IPS DF 19.7 (cell line): ENCODE measurements at places on chromosomes 1 and 21.

GRCh38 chr1:215710036-215710898 lies 143.2 kb downstream of the KCTD3 start:
- DNase-seq: peak; percentile 15

DNA sequence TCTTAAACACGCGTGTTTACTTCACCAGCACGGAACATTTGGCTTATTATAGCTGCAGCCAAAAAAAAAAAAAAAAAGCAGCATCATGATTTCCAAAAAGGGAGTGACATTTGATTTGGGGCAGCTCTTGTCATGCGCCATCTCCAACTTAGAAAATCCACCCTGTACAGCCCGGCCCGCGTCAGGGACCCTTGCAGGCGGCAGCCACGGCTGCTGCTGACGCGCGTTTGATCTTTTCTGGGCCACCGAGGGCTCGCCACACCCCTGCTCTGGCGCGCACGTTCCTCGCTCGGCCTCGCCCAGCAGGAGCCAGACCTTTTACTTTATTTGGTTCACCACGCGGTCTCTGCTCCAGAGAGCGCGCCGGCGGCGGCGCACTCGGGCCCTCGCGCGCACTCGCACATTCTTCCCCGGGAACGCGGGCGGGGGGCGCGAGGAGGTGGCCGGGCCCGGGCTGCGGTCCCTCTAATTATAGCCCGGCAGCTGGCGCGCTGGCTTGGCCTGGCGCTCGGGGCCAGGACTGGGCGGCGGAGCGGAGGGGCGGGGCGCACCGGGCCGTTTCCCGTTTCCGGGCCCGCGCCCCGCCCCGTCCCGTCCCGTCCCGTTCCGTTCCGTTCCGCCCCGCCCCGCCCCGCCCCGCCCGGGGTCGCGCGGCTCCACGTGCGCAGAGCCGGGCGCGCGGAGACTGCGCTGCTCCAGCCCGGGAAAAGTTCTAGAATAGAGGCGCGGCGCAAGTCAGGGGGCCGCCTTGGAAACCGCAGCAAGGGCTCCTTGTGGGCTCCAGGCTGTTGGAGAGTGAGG lies 10.2 kb downstream of the IRF2BP2 start:
- no peak for DNase-seq

- no peak for DNase-seq
These were observed 16.0 kb downstream of the TNFSF4 start for GRCh38 chr1:173191011-173191705.

GRCh38 chr1:41386196-41386663 lies 25.0 kb downstream of the FOXO6 start:
- DNase-seq: no peak

DNA sequence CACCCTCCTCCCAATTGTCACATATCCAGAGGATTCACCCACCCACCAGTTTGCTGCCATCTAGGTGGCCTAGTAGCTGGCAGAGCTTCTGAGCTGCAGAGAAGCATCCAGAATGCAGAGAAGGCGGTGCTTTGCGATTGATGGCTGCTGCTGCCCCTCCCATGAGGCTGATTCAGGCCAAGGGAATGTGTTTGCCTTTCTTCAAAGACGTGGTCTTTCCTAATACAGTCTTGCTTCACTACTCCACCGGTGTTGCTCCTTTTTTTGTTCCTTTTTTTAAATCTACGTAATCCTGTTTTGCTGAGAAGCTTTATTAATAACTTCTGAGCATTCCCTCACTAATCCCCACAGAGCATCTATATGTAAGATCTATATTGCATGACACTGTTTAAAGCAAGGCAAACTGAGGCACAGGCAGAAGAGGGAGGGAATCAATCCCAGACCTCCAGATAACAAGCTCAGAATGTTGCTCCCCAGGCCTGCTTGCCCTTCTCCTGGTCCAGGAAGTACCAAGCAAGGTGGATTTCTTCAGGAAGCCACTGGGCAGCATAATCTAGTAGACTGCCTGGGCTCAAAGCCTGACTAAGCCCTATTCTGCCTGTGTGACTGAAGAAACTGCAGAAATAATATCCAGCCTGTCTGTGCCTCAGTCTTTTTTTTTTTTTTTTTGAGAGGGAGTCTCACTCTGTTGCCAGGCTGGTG lies 275.5 kb upstream of the FMN2 start:
- DNase-seq: peak; percentile 52

DNA sequence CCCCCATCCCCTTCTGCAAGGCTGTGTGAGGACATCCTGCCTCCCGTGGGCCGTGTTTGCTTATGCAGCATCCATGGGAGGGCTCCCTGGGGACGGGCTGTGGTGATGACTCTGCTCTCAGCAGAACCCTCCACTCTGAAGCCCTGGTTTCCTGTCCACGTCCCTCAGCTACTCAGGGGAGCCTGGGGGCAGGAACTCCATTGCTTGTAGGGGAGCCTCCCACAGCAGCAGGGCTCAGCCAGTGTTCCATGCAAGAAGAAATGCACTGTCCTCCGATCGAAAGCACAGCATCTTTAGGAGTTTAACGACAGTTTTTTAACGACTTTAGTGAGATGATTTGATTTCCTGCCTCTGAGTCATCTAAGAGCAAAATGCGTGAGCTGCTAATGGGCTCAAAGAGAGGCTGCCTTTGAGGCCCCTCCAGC lies 8.3 kb upstream of the KCNAB2 start:
- DNase-seq: no peak

GRCh38 chr1:150476754-150477153 lies 10.5 kb upstream of the TARS2 start:
- no peak for DNase-seq

- no peak for DNase-seq
These were observed 43.1 kb downstream of the RPL5 start for GRCh38 chr1:92874987-92875386.

DNA sequence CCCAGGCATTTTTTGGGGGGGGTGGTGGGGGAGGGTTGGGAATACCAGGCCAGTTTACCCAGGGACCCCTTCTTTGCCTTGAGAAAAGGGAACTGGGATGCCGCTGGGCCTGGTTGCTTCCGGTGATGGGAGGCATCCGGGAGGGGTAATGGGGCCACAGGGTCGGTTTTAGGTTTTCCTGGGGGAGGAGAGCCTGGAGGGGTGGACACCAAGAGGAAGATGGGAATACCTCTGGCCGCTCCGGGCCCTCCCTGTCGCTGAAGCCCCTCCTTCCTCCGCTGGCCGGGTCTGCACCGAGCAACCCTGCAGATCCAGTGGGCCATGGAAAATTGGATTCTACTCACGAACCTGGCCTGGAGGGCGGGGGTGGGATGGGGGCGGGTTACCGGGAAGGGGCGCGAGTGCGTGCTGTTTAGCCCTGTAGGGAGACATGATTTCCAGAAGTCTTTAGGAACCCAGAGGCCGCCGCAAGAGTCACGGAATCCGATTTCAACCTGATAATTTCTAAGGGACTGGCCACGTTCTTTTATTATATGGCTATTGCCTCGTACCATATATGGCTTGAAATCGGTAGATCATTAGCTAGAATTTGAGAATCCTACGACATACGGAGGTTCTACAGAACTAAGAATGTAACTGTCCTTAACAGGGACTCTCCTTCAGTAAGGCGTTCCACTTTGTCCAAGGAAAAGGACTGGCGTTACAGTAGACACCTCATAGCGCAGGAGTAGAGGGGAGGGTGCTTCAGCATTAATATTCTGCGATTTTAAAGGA lies 749 bp downstream of the AKIRIN1 start:
- DNase-seq: no peak

DNA sequence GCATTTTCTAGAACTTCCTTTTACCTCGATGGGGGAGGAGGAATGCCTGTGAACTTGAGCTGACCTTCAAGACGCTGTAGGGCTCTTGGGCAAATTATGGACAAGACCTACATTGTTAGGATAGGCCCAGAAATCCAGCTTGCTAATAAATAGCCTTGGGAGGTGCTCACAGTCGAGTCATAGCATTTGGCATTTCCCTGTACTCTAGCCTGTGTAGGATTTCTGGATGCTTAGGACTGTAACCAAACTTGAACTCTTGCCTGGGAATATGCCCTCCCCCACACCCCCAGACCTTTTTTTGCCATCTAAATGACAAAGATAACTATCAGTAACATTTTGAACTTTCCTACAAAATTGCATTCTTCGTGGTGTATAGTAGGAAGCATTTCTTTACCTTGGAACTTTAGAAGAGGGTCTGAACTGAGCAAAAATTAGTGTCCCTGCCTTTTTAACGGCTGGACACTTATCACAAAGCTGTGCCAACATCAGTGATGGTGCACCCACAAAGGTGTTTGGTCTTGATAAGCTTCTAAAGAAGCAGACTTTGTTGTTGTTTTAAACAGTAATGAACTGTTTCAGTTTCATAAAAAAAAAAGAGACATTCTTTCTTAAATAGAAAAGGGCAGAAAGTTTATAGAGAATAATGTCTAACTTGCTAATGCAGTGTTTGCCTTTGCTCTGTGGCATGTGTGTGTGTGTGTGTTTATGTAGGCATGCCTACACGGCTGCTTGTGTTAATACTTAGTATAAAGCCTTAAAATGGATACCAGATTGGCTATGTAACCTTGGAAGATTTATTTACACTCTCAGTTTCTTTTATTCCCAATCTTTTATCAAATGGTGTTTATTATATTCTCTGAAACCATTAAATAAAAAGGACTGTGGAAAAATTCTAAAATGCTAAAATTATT lies 88.2 kb downstream of the NFIA start:
- DNase-seq: no peak

DNA sequence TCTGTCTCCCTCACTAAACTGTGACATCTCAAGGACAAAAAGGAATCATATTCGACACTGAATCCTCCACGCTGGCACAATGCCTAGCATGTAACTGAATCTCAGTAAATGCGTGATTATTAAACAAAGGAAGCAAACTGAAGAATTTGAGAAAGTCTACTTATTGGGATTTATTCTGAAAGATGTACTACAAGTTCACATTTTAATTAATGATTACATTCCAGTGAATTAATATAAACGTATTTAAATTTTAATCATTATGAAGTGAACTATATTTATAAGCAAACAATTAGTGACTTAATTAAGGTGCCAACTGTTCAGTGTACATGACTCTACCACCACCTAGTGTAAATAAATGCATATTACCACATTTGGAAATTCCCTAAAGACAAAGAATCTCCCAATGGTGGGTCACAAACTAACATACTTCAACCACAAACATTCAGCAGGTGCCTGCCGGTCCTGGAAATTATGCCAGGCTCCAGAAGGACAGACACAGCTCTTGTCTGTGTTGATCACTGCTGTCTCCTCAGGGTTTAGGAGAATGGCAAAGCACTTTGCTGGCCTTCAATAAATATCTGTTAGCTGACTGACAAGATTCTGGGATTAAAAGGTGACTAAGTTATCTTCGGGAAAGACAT lies 56.3 kb downstream of the SMYD3 start:
- no peak for DNase-seq

GRCh38 chr1:64645735-64646134 lies 99.1 kb upstream of the RAVER2 start:
- no peak for DNase-seq

DNA sequence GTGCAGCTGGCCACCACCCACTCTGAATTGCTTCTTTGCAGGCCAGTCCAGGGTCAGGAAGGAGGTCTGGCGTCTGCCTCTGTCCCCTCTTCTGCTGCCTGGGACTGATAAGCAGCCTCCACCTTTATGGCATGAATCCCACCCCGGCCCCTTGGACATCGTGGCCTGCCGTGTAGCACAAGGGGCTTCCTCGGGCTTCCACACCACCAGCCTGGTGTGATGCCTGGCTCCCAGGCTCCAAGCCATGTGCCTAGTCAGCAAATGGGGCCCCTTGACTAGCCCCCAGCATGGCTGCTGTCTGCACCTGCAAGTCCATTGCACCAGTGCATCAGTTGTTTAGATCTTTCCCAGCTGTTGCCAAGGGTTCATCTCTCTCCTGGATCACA lies 9.9 kb upstream of the ARF1 start:
- DNase-seq: no peak

- no peak for DNase-seq
These were observed 72.2 kb upstream of the LYST start for GRCh38 chr1:235938709-235939479.

DNA sequence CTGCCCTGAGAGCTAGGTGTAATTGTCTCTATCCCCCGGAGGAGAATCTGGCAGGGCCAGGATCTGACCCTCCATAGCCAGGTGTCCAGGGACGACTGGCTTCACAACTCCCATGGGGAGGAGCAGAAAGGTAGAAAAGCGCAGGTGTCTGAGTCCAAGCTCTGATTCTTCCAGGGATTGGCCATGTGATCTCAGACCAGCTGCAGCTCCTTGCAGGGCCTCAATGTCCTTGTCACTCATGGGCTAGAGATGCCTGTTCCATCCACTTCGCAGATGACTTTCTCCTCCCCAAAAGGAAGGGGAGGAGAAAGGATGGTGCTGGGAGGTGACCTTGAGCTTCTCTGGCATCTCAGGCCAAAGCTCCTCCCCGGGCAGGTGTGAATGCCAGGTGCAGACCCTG lies 22.7 kb downstream of the HSPG2 start:
- no peak for DNase-seq

GRCh38 chr1:86423473-86423872 lies 498 bp upstream of the CLCA2 start:
- DNase-seq: no peak

DNA sequence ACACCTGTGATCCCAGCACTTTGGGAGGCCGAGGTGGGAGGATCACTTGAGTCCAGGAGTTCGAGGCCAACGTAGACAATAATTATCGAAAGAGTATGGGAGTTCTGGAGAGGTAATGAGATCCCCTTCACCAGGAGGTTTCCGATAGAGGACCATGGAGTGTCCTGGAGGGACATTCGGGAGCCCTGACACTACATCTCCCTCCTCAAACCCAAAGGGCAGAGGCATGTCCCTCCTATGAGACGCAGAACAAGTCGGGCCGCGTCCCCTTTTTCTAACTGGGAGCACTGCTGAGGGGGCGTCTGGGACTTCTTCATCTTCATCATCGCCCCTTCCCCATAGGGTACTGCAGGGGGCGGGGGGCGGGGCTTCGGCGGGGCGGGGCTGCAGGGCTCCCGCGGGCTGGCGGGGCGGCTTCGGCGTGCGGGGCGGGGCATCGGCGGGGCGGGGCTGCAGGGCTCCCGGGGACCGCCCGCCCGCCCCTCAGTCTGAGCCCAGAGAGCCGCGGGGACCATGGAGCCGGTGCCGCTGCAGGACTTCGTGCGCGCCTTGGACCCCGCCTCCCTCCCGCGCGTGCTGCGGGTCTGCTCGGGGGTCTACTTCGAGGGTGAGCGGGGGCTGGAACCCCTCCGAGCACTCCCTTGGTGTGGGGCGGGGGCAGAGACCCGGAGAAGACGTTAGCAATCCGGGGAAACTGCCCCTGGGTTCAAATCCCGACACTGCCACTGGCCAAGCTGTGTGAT lies at the start of gene THEMIS2:
TSS of gene THEMIS2 (plus strand) at position 486 of the 743 bp plus-strand sequence. CDS start at position 514, 28 bp downstream.
- DNase-seq: no peak

GRCh38 chr1:67175530-67176087 lies 9.4 kb downstream of the IL23R start:
- no peak for DNase-seq

DNA sequence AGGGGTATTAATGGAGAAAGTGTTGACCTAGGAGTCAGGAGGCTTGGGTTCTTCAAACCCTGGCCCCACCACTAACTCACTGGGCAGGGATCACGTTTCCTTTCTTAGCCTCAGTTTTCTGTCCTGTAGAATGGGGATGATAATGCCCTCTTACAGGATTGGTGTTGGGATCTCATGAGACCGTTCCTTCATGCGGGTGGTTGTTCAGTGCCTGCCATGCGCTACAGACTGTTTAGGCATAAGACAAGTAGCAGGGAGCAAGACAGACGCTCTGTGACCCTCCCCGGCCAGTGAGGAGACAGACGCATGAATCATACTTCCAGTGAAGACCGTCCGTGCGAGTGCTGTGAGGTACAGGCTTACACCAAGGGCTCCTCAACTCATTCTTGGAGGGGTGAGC lies 81.7 kb downstream of the MAN1C1 start:
- DNase-seq: no peak

GRCh38 chr1:219422811-219423598 lies 189.9 kb downstream of the ZC3H11B start:
- DNase-seq: no peak

- DNase-seq: no peak
These were observed 23.0 kb downstream of the KNCN start for GRCh38 chr1:46528297-46528955.

GRCh38 chr1:101291562-101292380 lies 55.0 kb downstream of the S1PR1 start:
- no peak for DNase-seq
